Natural killer cell (primary cell): ENCODE measurements at places on chromosomes 3 and 15. TPM values are rescaled to one million over a fixed set of nuclear protein-coding genes. Genes with fewer than 3 reads are reported as not detected.

Gene DNAH12
- total RNA-seq, result 0.21 TPM

Gene CHRM5
- total RNA-seq, result not detected

Gene PYGO1
- total RNA-seq, result not detected

Gene CADPS
- total RNA-seq, result not detected

- no peak for DNase-seq
Observed at GRCh38 chr3:20185331-20185678, 701 bp downstream of the SGO1 start.

- no peak for DNase-seq
Observed at GRCh38 chr3:40255532-40255931, 54.0 kb upstream of the EIF1B start.

GRCh38 chr3:77146004-77146403 is 106.1 kb downstream of the ROBO2 start:
- no peak for DNase-seq

GRCh38 chr3:155391104-155391503 is 97.6 kb upstream of the STRIT1 start:
- DNase-seq, result no peak

DNA sequence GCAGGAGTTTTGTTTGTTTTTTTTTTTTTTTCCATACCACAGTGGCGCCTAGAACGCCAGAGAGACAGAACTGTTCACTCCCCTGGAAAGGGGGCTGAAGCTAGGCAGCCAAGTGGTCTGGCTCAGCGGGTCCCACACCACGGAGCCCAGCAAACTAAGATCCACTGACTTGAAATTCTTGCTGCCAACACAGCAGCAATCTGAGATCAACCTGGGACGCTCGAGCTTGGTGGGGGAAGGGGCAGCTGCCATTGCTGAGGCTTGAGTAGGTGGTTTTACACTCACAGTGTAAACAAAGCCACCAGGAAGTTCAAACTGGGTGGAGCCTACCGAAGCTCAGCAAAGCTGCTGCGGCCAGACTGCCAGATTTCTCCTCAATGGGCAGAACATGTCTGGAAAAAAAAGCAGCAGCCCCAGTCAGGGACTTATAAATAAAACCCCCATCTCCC is 29.8 kb downstream of the SPICE1 start:
- DNase-seq, result peak; percentile 64

DNA sequence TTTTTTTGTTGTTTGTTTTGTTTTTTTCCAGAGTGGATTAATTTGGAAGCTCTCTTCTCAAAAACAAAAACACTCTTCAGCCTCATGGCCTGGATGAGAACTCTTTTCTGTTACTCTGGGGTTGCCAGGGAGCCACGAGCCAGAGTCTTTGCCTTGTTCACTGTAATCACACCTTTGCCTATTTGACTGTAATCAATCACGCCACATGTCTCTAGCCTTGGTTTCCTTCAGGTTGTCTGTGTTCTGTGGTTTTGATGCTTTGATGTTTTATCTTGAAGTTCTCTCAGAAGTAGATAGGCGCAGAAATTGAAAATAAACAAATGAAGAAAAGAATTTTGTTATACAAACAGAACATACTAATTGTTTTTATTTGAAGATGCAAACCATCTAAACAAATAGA is 62.3 kb upstream of the IGF1R start:
- DNase-seq, result peak; percentile 38

DNA sequence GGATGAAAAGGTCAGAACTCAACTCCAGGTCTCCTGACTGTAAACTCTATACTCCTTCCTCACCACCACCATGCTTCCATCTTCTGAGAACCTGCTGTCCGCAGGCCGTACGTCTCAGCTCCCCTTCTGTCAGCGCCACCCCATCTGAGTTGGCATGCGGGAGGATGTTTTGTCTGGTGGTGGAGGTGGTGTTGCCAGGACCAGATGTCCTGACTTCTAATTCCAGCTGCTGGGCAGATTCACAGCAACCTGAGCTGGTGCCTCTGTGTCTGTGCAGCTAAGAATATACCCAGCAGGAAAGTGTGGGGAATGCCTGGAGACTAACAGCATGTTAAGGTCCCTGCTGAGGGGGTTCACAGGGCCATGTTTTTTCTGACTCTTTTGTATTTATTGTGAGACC is 23.2 kb downstream of the PLA1A start:
- DNase-seq, result no peak

DNA sequence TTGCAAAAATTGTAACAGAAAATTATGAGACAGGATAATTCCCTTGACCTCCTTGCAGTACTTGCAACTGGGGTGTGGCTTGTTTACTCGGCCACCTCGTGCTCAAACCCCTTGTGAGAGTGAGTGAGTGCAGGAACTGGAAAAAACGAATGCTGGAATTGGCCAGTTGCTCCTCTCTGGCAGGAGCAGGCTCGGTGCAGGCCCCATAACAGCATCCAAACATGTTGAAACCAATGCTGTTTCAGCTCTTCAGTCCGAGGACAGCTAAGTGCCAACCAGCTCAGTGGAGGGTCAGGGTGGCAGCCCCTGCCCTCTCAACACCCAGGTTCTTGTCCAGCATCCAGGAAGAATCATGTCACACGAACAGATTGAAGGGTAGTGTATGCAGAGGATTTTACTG is 36.9 kb downstream of the METTL6 start:
- DNase-seq, result no peak

GRCh38 chr3:12773710-12774086 is 14.6 kb upstream of the TMEM40 start:
- no peak for DNase-seq

- DNase-seq, result no peak
Observed at GRCh38 chr15:34584330-34584668, 848 bp upstream of the GOLGA8B start.

- no peak for DNase-seq
Observed at GRCh38 chr15:99361545-99362185, 110.4 kb downstream of the LRRC28 start.

DNA sequence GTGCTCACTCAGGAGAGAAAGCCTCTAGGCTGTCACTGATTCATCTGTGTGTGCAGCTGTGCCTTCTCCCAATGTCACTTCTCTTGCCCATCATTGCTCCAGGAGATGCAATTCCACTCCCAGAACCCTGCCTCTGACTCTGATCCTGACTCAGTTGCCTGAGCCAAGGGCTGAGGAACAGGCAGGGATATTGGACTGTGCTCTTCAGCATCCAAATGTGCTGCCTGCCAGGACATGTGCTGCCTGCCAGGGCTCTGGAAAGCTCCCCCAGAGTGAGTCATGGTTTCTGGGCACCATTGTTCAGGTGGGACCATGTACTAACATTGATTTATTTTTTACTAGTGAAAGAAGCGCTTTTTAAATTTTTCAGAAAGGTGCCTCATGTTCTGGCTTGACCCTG is 71.0 kb downstream of the TRIM42 start:
- DNase-seq, result no peak

GRCh38 chr3:45261333-45262110 is 35.4 kb upstream of the TMEM158 start:
- DNase-seq, result no peak
